ENCODE measurements at places on chromosomes 1 and 21. TPM values are rescaled to one million over a fixed set of nuclear protein-coding genes. Genes with fewer than 3 reads are reported as not detected.

The MCOLN2 gene
- total RNA-seq = 67.7 TPM

The BMP8A gene
- total RNA-seq = 0.27 TPM

The PERM1 gene
- total RNA-seq = not detected

The MAB21L3 gene
- total RNA-seq = not detected

The TRIM46 gene
- total RNA-seq = 3.5 TPM

The S100A14 gene
- 0.32 TPM for total RNA-seq

The CLDN17 gene
- total RNA-seq = not detected

DNA sequence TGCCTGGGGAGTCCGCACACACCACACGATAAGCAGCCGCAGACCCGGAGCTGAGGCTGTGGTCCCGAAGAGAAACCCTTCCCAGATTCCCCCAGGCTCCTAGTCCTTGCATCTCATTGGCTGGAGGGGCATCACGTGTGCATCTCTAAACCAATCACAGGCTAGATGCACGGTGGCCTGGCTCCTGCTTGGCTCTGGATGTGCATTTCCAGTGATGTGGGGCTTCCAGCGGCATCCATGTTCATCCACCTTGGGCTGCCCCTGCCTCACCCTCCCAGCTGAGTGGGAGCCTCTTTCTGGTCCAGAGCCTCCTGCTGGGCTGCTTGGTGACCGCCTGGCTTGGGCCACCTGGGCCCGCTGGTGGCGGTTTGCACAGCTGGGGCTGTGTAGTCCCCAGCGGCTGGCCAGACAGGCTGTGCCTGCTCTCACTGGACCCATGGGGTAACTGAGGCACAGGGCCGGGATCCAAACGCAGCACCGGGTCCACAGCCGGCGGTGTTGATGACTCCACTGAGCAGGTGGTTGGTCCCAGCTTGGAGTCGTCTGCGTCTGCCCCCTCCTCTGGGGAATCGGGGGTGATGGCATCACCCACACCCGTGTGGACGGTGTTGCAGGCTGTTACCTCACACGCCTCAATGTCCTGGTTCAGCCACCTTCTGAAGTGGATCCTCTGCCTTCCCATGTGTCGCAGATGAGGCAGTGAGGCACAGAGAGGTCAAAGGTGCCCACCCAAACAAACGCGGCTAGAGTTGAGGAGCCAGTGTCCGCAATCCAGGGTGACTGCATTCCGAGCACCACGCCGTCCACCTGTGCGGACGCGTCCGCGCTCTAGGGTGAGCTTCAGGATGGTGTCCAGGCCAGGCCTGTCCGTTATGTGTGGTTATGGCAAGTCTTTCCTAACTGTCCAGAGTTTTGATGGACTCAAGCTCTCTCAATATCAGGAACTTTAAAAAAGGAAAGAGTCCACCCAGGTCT lies 41.3 kb downstream of the COL6A1 start:
- no peak for DNase-seq

DNA sequence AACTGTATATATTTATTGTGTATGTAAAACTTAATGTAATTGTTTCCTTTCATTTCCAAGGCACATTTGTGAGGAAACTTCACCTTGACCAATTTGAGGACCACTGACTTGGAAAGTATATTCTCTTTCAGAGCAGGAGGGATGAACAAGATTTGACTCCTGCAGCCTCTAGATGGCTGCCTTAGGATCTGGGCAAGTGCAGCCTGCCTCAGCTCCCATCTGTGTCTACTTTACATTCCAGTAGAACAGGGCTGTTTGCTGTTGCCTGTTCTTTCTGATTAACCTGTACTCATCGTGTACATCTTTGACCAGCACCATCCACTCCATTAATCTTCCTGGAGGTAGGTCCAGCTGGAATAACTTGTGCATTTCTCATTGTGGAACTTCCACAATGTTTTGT lies 312.8 kb downstream of the HLX start:
- DNase-seq = no peak

DNA sequence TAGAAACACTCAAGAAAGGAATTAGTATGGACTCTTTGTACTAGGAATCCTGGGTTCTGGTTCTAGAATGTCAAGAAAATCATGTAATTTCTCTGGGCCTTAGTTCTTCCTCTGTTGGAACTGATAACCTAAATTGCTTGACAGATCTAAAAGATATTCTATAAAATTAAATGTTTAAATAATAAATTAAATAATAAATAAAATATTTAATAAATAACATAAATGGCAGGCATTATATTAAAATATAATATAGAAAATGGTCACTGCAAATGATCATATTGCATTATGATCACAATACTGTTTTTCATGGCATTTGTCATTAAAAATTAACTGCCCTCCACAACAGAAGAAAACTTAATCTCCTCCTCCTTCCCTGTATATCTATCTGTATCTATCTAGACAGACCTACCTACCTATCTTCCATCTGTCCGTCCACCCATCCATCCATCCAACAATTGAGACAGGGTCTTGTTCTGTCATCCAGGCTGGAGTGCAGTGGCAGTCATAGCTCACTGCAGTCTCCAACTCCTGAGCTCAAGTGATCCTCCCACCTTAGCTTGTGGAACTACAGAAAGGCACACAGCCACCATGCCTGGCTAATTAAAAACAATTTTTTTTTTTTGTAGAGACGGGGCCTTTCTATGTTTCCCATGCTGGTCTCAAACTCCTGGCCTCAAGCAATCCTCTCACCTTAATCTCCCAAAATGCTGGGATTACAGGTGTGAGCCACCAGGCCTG lies 16.4 kb downstream of the NUCKS1 start:
- no peak for DNase-seq

DNA sequence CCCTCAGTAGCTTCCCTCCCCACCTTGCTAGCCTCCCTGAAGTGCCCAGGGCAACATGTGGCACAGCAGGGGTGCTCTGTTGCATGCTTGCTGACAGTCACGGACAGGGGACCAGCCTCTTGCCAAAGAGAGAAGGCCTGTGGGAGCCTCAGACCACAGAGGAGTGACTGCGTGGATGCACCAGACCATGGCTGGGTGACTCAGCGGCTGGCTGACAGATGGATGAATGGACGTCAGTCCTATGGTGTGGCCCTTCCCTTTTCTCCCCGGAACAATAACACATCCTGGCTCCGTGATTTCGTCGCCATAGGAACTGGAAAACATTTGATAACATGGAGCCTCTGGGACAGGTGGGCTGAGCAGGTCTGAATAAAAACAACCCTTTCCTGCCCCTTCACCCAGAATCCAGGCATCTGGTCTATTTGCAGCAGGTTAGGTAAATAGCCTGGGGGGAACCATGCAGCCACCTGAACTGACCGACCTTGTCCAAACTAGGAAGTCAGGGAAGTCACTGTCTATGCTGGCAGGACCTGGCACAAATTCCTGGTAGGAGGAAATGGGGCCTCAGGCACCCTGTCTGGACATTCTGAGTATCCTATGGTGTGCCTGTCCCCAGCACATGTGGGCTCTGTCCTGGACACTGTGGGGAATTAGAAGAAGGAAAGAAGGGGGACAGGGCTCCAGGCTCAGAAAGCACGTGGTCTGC lies 53.3 kb downstream of the NENF start:
- no peak for DNase-seq

DNA sequence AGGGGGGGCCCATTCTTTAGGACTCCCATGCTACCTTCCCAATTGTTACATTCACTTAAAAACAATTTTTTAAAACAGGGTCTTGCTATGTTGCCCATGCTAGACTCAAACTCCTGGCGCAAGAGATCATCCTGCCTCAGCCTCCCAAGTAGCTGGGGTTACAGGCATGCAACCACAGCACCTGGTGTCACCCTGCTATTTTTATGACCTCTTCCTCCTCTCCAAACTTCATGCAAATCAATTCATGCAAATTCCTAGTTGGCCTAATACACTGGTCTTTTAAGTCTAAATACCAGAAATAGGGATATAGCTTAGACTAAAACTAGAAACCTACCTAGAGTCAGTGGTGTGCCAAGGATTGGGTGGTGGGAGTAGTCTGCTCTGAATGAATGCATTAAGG lies 30.1 kb downstream of the CDKN2C start:
- DNase-seq = no peak

DNA sequence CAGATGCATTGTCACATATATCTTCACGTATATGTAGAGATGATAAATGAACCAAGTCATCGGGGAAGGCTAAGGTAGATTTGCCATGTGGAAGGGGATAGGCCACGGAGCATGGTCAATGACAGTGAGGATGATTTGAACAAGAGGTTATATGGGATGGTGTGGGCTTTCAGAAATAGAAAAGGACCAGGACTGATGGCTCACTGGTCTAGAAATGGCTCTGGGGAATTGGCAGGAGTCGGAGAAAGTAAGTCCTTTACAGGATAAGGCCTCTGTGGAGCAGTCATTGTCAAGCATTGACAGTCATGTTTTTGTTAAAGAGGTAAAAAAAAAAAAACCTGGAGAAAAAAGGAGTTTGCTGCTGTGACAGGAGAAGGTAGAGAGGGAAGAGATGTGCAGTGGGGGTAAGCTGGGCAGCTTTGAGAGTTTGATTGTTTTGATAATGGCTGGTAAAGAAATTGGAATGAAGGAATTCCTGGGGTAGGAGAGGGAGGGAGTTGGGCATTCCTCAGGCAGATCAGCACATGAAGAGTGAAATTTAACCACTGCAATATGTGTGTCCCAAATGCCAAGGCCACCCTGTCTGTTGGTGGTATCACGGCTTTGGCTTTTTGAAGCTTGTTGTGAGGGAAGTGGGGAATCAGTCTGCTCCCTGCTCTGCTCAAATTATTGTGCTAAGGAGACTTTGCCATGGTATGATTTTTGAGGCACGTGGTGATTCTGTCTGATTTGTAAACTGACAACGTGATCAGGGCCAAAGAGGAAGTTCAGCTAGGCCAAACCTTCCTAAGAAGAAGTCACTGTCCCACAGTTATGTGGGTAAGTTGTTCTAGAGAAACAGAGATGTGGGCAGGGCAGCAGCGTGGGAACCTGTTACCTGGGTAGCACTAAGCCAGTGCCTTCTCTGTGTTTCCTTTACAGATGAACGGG lies 26.0 kb downstream of the MACF1 start:
- peak; percentile 34 for DNase-seq

DNA sequence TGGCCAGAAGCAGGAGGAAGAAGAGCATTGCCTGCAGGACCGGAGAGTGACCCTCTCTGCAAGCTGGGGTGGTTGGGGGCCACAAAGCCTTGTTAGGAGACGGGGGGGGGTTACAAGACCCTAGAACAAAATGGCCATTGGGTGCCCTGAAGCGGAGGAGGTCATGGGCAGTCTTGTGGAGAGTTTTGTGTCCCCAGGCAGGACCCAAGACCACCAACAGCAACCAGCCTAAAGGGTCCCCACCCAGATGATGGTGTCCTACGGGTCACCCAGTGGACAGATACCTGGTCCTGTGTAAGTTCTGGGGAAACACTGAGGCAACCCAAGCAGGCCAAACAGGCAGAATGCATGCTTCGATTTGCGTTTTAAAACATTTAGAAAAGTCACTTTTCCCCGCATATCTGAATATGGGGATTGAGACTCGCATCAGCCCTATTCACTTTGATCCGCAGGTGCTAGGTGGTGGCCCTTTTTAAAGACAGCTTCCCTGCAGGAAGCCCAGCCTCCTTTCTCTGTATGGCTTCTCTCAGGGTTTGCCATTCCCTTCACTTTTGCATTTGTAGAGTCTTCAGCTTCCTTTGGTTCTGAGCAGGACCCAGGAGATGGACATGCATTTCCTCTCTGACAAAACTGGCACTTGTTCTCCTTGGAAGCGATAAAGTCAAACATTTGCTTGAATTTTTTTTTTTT lies 21.1 kb downstream of the GNG4 start:
- DNase-seq = no peak

DNA sequence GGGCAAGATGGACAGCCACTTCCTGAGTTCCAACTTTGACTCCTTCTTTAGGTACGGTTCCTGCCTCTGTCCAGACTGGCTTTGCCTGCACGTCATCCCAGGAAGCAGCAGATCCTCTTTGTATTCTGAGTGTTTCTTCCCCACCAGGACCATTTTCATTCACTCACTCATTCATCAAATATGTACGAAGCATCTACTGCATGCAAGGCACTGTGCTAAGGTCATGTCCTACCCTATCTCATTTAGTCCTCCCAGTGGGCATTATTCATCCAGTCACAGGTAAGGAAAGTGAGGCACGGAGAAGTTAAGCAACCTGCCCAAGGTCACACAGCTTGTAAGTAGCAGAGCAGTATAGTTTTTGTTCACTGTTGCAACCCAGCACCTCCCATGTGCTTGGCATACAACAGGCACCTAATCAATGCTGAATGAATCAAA lies 13.9 kb downstream of the CRYBG2 start:
- no peak for DNase-seq

- no peak for DNase-seq
Measured at GRCh38 chr1:159829822-159830465, 3.3 kb downstream of the SLAMF8 start.

GRCh38 chr1:161100556-161100955 lies 2.4 kb downstream of the KLHDC9 start:
- no peak for DNase-seq

DNA sequence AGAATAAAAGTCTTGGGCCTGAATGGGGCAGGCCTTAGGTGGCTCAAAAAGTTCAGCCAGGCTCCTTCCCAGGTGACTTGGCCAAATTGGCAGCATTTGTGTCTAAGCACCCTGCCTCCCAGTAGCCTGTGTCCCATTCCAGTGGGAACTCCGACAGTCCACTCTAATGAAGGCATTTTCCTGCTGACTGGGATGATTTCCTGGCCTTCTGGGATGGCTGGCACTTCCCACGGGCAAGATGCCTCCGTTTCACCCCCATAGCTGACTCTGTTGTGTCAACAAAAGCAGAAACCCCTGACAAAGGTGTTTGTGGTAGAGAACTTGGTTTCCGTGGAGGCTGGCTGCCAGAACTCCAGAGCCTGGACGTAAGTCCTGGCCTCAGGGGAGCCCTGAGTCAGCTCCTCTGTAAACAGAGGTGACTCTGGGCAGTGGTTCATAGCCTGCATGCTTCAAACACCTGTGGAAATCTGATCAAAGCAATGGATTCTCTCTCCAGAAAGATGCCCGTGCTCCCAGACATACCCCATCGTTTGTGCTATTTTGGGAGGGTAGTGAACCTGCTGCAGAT lies 36.6 kb downstream of the WNT3A start:
- DNase-seq = no peak

DNA sequence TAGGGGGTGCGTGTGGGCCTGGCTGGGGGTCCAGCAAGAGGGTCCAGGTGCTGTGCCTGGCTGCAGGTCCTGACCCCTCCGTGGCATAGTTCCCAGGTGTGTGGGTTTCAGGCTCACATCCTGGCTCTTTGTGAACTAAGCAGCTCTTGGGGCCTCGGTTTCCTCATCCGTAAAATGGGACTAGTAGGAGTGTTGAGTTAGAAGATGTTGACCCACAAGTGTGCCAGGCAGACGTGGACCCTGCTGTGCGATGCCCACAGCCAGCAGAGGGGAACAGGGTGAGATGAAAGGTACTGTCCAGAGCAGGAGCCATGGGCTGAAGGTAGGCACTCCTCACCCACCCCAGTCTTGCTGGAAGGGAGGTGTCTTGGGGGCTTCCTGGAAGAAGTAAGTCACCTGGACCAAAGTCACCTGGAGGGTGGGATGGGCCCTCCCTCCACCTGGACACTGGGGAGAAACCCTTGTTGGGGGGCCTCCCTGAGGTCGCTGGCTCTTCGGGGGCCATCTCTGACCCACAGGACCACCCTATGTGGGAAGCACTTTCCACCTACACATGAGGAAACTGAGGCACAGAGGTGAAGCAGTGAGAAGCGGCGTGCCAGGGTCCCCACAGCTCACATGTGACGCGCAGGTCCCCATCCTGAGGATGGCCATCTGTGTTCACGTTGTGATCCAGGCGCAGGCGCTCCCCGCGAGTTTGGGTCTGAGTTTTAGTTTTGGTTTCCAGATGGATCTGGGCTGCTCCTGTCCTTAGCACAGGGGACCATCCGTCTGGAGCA lies 1.4 kb downstream of the ARHGEF16 start:
- no peak for DNase-seq
